ENCODE measurements at places on chromosomes 7 and 10. TPM values are rescaled to one million over a fixed set of nuclear protein-coding genes. Genes with fewer than 3 reads are reported as not detected.

GRCh38 chr7:111067251-111067650 is 23.7 kb upstream of the LRRN3 start:
- no peak overlapping the region for H3K27ac ChIP-seq
- peaks cover 5% of the 10 kb centered on the region for H3K36me3 ChIP-seq
- no peak overlapping the region for H3K4me3 ChIP-seq
- DNase-seq: no peak
- H3K27me3 ChIP-seq: no peaks in the 10 kb centered on the region

- no peak overlapping the region for H3K27ac ChIP-seq
- H3K4me1 ChIP-seq: peaks cover 35% of the 10 kb centered on the region
- H3K36me3 ChIP-seq: peaks cover 9% of the 10 kb centered on the region
- DNase-seq: no peak
Measured at GRCh38 chr10:31804352-31804810, 124.2 kb downstream of the ARHGAP12 start.

GRCh38 chr7:95840953-95841950 is 68.9 kb downstream of the DYNC1I1 start:
- H3K27ac ChIP-seq: no peak overlapping the region
- H3K4me1 ChIP-seq: peaks cover 40% of the 10 kb centered on the region
- no peaks in the 10 kb centered on the region for H3K27me3 ChIP-seq
- no peak overlapping the region for H3K4me3 ChIP-seq

GRCh38 chr7:134873253-134873652 is 93.8 kb downstream of the CALD1 start:
- peak overlapping the region; percentile 88 for H3K27ac ChIP-seq
- no peak for DNase-seq
- peaks cover 92% of the 10 kb centered on the region for H3K4me1 ChIP-seq

GRCh38 chr7:132709971-132710567 is 133.8 kb upstream of the PLXNA4 start:
- DNase-seq: no peak
- H3K27me3 ChIP-seq: peaks cover 5% of the 10 kb centered on the region
- no peaks in the 10 kb centered on the region for H3K36me3 ChIP-seq

- no peak overlapping the region for H3K27ac ChIP-seq
- H3K27me3 ChIP-seq: no peaks in the 10 kb centered on the region
- H3K4me1 ChIP-seq: peaks cover 8% of the 10 kb centered on the region
- no peaks in the 10 kb centered on the region for H3K36me3 ChIP-seq
- H3K4me3 ChIP-seq: no peak overlapping the region
- no peak for DNase-seq
Measured at GRCh38 chr10:101495324-101495925, 92.6 kb downstream of the POLL start.

DNA sequence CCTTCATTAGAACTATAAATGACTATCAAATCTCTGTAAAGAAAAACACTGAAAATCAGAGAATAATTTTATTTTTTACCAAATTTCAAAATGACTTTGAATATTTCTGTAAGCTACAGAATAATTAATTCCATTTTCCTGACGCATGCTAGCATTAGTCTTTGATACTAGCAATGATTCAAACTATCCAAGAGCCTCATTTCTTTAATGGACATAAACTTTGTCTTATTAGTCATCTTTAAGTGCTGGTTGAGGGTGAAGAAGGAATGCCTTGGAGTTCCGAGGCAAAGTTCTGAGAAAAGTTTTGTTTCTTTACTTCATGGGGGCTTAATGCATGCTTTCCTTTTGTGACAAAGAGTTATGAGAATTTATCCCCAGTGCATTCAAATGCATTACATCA is 137.3 kb downstream of the AGMO start:
- peaks cover 4% of the 10 kb centered on the region for H3K36me3 ChIP-seq
- H3K27me3 ChIP-seq: no peaks in the 10 kb centered on the region
- no peak for DNase-seq
- no peak overlapping the region for H3K4me3 ChIP-seq
- H3K4me1 ChIP-seq: peaks cover 11% of the 10 kb centered on the region

GRCh38 chr10:32972929-32973328 is 14.9 kb upstream of the ITGB1 start:
- no peaks in the 10 kb centered on the region for H3K27me3 ChIP-seq
- no peaks in the 10 kb centered on the region for H3K36me3 ChIP-seq
- no peak overlapping the region for H3K4me3 ChIP-seq
- H3K4me1 ChIP-seq: peaks cover 6% of the 10 kb centered on the region
- DNase-seq: no peak

Gene TBATA
- not detected for total RNA-seq

Data from chondrocyte (in vitro differentiated cells).